NCI-H1694 treated with DMSO at 0.1 percent for 48 hours (cell line): ENCODE measurements at places on chromosomes 11 and 22.
A peak's percentile ranks its signal among the peaks of the same experiment; 100 is the strongest.

- no peak for DNase-seq
Observed at GRCh38 chr11:101915791-101916291, 481 bp downstream of the ANGPTL5 start.

GRCh38 chr11:134407321-134407828, 4.7 kb downstream of the B3GAT1 start:
- DNase-seq: no peak

DNA sequence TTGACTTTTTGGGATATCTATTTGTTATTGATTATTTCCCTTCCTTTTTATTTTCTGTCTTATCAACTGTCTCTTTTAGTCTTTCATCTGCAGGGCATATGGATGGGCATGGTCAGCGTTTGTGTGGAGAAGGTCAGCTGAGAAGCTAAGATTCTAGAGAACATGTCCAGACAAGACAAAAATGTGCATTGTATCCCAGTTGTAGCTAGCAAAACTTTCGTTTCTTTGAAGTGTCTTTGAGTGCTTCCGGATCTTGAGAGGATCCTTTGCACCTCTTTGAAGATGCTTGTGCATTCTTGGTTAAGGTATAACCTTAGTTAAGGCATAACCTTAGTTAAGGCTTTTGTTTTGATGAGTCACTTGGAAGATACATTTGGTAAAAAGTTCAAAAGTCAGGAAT, 329.9 kb upstream of the LRRC4C start:
- DNase-seq: no peak

GRCh38 chr11:393219-394033, 583 bp upstream of the PKP3 start:
- DNase-seq: no peak

DNA sequence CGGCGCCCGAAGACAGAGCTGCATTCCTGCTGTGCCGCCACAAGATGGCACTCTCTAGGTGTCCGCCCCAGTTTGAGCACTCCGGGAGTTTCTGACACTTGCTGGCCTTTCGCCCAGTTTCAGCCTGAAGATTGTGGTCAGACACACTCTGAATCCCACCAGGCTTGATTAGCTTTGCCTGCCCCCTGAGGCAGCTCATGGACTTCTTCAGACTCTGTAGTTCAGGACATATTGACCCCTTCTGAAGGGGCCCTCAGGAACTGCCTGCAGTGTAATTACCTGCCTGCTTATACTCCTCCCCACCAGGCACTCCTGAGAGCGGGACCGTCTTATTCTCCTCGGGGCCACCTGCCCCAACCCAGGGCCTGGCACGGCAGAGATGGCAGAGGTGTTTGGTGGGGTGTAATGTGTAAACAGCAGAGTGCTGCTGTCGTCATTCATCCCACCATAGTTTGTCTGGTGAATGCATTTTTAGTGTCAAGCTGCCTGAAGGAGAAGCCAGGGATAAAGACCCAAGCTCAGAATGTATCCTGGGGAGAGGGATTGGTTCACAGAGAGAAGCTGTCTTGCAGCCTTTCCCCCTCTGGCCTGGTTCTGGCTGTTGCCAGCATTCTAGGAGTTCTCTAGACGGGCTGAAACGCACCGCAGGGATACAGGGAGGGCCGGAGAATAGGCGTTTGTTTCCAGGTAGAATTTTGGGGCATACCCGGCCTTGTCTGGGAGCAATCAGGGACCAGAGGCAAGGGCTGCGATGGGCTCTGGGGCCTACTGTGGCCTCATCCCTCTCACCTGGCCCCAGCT, 46.4 kb downstream of the EIF3F start:
- DNase-seq: peak; percentile 22

DNA sequence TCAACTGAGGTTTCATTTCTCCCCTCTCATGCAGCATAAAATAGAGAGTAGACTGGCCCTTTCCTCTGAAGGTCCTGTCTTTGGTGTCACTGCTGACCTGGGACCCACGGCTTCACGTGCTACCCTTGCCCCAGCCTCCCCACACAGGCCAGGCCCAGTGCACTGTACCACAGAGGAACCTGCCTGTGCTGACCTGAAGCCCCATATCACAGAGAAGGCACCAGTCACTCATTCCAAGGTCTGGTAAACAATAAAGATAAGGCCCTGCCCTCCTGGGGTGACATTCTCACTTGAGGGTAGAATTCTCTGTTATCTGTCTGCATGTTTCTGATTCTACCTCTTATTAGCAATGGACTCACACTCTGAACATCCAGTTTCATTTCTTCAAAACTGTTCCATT, 51.3 kb downstream of the RPL27A start:
- no peak for DNase-seq

DNA sequence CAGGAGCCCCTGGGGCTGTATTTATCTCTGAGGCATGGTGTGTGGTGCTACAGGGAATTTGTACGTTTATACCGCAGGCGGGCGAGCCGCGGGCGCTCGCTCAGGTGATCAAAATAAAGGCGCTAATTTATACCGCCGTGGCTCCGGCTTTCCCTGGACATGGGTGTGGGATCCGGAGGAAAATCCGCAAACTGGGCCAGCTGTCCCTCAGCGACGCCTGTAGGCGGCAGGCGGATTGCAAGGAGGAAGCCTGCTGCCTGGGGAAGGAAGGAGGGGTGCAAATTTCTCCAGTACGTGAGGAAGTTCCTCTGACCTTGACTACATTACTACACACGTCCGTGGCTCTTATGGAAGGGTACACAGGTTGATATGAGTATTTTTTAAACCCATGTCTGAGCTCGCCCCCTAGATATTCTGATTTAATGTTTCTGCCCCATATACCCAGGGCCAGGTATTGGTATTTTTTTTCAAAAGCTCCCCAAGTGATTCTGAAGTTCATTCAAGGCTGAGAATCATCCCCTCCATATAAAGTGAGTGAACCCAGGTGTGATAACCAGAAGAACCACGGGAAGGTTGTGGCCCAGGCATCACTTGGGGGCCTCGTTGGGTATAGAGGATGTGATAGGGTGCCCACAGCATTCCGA, 2.8 kb downstream of the MYOD1 start:
- DNase-seq: no peak

DNA sequence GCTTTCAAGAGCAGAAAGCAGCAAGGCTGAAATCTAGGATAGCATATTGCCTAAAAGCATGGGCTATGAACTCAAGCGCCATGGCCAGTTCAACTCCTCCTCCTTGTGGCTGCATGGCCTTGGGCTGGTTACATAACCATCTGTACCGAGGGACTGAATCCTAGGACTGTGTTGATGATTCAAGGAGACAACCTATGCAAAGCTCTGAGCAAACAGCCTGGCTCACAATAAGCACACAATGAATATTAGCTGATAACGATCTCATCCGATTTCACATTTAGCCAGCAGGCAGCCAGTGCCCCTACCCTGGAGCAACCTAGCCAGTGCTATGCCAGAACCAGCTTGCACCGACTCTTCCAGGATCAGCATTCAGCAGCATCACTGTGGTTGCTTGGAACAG, 698.4 kb downstream of the TBC1D22A start:
- DNase-seq: no peak

DNA sequence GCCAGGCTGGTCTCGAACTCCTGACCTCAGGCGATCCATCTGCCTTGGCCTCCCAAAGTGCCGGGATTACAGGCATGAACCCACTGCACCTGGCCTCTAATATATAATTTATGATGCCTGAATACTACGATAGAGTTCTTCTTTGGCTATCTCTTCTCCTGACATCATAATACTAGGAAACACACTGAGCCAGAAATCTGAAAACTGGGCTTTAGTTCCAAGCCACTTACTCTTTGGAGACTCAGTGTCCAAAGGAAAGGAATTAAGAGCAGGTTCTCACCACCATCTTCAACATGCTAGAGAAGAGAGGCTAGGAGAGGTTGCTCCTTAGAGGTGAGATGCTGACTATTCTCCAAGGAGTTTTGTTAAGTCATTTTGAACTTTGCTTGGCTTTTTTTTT, 52.4 kb downstream of the UBASH3B start:
- DNase-seq: no peak

DNA sequence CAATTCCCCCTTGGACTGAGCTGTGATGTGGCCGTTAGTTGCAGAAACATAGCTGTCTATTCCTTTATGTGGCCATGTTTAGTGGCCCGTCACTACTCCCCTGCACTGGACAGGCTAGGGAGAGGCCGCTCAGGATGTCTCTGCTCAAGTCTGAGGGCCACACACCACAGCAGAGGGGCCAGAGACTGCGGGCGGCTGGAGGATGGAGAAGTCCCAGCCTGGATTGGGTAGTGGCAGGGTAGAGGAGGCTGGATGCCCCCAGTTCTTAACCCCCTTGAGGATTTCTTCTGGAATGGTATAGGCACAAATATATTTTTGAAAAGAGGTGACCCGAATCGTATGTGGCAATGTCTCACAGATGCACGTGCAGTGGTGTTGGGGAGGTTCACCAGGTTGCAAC, 116.4 kb upstream of the B3GAT1 start:
- DNase-seq: no peak

DNA sequence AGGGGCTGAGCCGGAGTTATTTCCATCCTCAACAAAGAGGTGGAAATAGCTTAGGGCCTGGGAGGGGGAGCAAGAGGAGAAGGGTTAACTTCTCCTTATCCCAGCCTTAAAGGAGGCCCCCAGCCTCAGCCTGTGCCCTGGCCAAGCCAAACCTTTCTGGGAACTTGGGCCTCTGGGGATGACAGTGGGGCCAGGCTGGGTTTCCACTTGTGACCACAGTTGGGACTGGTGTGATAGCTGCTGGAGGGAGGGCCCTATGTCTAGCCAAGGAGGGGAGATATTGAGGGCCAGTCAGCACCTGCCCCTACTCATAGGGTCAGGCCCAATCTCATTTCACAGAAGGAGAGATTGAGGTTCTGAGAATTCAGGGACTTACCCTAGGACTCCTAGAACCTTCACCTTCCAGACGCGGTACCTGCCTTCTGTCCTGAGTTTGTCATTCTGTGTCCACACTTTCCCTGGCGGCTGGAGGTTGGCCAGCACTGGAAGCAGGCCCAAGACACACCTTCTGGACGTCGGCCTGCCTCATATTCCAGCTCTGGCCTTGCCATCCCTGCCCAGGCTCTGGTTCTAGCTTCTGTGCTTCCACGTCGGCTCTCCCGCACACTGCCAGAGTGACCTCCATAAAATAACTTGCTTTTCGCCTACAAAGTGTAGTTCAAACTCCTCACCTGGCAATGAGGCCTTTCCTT, 3.1 kb downstream of the RELT start:
- no peak for DNase-seq

- no peak for DNase-seq
Observed at GRCh38 chr11:61560751-61561150, 20.1 kb downstream of the SYT7 start.

- no peak for DNase-seq
Observed at GRCh38 chr11:43918662-43919061, 23.8 kb upstream of the C11orf96 start.

DNA sequence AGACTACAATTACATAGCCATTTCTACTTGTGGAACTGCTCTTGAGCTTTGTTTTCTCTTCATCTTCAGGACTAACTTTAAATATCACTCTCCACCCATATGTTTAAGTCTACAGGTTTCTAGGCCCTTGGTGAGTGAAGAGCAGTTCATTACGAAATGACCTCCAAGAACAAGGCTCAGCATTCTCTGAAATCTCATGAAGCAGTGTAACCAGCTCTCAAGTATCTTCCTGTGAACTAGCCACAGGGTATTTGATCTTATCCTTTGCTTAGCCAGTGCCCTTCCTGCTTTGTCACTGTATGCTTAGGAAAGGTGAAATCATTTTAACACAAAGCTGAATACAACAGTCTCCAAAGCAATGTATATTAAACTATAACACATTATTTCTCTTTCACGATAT, 20.4 kb upstream of the LYVE1 start:
- DNase-seq: no peak

GRCh38 chr11:10205928-10206327, 88.1 kb downstream of the SBF2 start:
- DNase-seq: no peak

DNA sequence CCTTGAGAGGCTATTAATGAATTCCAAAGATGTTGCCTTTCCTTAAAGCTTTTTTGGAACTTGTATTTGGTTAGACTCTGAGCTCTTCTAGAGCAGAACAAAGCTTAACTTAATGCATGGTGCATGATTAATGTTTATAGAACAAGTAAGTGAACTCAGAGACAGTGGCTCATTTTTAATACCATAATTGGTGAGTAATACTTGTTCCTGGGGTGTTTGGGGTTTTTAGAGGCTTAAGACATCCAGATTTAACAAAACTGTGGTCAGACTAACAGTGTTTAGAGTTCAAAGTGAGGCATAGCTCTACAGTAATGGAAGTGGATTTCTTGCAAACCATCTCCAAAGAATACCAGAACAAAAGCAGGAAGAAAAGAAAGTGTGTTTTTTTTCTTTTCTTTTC, 73.7 kb upstream of the CTSC start:
- no peak for DNase-seq

DNA sequence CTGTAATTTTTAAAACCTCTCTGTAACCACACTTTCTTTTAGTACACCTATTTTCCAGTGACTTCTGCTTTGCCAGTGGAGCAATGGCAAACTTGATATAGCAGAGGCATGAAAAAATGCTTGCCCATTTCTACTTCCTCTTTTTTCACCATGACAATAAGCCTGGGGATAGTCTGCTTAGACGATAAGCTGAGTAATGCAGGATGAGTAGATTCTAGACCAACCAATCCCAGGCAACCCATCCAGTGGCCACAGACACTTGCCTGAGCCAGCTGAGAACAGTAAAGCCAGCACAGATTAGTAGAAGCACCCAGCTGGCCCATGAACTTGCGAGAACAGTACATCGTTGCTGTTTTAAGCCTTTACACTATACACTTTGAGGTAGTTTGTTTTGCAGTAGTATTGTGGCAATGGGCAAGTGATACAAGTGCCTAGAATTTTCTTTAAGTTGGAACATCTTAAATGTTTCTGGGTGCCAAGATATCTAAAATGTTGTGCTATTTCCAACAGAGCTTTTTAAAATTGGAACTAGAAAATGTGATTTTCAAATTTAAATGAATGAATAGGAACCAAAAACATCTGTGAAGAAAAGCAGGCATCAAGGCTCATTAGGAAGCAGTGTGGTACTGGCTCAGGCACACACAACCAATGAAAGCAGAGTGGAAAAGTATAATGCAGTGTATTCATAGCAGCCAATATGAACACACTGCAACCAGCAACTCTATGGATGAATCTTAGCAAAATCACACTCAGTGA, 37.7 kb downstream of the DDI1 start:
- no peak for DNase-seq

GRCh38 chr22:47787501-47788227, 1025.2 kb downstream of the TBC1D22A start:
- DNase-seq: no peak

DNA sequence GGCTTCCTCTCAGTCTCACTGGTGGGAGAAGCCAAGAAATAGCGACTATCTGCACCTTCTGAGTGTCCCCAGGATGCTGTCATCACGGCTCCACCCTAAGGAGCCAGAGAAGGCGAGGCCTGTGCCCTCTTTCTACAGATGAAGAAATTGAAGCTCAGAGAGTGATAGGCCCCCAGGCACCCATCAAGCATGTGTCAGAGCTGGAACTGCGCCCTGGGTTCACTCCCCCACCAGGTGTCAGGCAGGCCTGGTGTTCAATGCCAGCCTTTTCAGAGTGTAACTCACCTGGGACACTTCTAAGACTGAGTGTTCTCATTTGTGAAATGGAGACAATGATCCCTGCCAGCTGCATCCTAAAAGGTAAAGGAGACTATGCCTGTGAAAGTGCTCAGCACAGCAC, 127.3 kb upstream of the SEZ6L start:
- DNase-seq: no peak

GRCh38 chr11:35292279-35292678, 127.1 kb downstream of the SLC1A2 start:
- DNase-seq: no peak

- no peak for DNase-seq
Observed at GRCh38 chr11:94586978-94587377, 19.8 kb downstream of the PIWIL4 start.
